ENCODE measurements at places on chromosomes 3 and 15.

DNA sequence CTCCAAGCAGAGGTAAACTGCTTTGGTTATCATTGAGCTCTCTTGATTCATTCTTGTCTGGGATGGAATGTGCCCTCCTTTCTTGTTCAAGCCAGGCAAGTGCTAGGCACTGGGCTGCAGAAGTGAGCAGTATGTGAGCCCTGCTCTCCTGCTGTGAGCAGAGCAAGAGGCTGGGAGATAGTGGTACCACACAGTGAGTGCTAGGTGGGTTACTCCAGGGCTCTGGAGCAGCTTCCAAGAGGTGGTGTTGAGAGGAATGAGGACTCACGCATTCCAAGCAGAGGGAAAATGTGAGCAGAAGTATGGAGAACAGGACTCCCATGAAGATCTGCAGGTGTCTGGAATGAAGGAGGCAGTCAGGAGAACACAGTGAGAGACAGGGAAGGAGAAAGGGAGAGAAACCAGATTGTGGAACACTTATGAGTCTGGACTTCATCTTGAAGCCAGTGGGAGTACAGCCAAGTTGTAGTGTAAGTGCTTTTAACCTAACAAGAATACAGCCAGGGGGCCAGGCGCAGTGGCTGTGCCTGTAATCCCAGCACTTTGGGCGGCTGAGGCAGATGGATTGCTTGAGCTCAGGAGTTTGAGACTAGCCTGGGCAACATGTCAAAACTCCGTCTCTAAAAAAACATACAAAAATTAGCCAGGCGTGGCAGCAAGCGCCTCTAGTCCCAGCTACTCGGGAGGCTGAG lies 199.9 kb upstream of the CTDSPL start:
- no peak for DNase-seq

- no peak for DNase-seq
Measured at GRCh38 chr15:58409861-58410260, 21.9 kb upstream of the LIPC start.

DNA sequence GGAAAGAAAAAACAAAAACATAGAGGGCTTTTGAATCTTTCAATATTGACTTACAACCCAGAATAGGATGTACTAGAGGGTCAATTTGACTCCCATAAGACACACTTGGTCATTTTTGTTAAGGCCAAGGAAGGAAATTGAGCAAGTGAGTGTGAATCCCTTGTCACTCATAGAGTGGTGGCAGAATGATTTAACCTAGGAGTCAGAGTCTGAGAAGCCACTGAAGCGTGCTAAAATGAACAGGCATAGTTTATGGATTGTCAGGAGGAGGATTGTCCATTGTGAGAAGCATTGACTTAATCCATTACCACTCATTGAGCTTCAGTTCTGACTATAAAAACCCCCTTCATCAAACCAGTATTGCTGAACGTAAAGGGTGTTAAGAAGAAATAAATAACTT lies 8.2 kb upstream of the GCSAM start:
- DNase-seq, result no peak

GRCh38 chr15:67161881-67162280 lies 92.6 kb downstream of the AAGAB start:
- no peak for DNase-seq

DNA sequence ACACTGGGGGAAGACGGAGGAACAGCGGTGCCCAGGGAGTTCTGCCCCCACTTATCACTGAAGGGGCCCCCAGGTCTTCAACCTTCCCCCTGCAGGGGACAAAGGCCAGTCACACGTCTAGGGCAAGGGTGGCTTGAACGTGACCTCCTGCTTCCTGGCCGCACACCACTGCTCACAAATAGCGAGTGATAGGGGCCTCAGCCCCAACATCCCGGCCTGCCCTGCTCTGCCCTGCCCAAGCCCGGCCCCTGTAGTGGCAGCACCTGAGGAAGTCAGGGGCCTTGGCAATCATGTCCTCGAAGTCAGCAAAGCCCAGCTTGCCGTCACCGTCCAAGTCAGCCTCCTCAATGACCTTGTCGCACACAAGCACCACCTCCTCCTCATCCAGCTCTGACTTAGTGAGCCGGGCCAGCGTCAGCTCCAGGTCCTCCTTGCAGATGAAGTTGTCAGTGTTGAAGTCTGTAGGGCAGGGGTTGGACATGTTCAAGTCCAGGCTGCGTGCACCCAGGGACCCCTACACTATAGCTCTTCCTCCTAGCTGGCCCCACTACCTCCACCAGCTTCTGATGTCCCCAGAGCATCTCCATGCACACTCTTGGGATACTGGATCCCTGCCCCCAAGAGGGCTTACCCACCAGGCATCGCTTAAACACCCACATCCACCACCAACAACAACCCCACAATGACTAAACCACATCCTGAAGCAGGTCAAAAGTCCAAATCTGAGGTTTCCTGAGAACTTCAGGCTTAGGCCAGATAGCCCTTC lies 13.3 kb downstream of the SH2D7 start:
- DNase-seq, result no peak

GRCh38 chr15:68618908-68619698 lies 40.3 kb downstream of the CORO2B start:
- DNase-seq, result no peak

DNA sequence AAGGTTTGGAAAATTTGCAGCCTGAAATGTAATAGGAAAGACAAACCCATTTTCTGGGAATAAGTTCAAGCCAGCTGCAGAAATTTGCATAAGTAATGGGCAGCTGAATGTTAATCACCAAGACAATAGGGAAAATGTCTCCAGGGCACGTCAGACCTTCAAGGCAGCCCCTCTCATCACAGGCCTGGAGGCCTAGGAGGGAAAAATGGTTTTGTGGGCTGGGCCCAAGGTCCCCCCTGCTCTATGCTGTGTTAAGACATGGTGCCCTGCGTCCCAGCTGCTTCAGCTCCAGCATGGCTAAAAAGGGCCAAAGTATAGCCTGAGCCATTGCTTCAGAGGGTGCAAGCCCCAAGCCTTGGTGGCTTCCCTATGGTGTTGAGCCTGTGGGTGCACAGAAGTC lies 164.7 kb upstream of the TSPAN3 start:
- DNase-seq, result no peak

DNA sequence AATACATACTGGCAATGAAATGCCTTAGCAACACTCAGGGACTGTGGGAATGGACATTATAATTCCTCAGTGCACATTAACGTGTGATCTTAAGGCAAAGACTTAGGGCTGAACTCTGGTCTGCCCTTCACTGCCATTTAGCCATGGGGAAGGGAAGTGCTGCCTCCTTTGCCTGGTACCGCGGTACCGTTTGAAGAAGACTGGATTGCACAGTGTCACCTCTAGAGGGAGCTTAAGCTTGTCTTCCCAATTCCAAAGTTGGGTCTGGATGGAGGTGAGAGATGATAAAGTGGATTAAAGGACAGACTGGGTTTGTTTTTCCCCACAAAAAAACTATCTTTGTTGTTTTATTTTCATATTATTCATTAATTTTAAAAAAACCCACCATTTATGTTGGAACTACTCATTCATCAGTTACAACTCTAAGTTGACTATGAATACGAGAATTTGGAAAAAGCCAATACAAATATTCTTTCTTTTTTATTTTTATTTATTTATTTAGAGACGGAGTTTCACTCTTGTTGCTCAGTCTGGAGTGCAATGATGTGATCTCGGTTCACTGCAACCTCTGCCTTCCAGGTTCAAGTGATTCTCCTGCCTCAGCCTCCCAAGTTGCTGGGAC lies 60.0 kb upstream of the SYN2 start:
- DNase-seq, result no peak

DNA sequence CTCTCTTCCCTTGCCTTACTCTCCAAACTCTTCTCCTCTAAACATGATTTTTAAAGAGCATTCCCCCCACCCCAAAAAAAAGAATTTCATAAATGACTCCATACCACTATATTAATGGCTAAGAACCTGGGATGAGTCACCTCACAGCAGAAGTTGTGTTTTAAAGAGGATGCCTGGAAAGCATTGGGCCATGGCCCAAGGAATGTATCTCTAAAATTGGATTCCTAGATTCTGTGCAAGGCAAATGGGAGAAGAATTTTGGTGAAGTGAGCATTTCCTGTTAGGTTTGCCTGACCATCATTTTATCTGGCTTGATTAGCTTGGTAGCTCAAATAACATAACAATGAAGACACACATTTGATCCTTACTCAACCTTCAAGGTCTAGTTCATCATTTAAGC lies 251.4 kb downstream of the NR1D2 start:
- no peak for DNase-seq

- DNase-seq, result no peak
Measured at GRCh38 chr15:65532738-65533051, 2.4 kb downstream of the HACD3 start.
